Activated CD4-positive, alpha-beta T cell treated with anti-CD3 and anti-CD28 coated beads for 4 hours (primary cell): ENCODE measurements at places on chromosomes 11 and 22.

GRCh38 chr11:34274712-34275398, 83.0 kb downstream of the ABTB2 start:
- no peak for DNase-seq

DNA sequence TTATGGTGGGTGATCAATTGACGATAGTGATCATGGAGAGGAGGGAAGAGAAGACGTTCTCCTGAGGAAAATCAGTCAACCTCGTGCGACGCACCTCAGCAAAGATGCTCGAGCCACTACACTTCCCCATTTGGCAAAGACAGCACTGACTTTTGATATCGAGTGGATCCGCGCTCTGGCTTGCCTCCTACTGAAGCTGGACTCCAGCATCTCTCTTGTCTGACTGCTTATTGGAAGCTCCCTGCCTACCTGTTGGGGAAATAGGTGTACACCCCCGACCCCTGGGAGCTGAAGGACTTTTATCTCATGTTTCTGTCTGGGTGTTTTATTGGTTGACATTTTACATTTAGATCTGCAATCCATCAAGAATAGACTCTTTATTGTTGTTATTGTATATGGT, 476.8 kb upstream of the B3GAT1 start:
- DNase-seq, result no peak

GRCh38 chr11:116731097-116731761, 41.6 kb downstream of the BUD13 start:
- DNase-seq, result no peak

GRCh38 chr11:46808799-46809431, 37.2 kb downstream of the CKAP5 start:
- no peak for DNase-seq

GRCh38 chr11:12540913-12541582, 133.2 kb upstream of the TEAD1 start:
- DNase-seq, result no peak

DNA sequence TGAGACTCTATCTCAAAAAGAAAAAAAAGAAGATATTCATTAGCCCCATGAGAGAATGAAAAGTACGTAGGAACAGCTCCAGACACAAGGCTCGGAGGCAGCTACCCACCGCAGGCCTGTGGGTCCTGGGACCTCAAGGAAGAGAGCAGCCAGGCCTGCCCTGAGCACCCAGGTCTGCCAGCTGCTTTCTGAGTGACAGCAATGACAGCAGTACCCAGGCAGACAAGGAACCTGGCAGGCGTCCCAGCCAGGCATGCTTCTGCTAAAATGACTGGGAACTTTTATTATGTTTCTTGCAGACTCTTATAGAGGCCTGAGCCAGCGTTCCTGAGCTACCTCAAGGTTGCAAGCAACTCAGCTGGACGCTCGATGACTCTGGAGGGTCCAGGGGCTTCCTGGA, 31.6 kb downstream of the CPT1A start:
- DNase-seq, result no peak

DNA sequence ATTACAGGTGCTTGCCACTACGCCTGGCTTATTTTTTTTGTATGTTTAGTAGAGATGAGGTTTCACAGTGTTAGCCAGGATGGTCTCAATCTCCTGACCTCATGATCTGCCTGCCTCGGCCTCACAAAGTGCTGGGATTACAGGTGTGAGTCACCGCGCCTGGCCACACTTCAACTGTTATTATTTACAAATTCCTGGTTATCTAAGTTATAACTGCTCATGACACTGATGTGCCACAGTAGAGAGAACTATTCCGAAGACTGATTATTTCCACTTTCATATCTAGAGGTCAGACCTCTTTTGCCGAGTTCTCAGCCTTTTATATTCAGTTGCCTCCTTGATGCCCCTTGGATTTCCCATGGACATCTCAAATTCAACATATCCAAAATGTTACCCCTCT, 3.9 kb upstream of the NUP160 start:
- no peak for DNase-seq

DNA sequence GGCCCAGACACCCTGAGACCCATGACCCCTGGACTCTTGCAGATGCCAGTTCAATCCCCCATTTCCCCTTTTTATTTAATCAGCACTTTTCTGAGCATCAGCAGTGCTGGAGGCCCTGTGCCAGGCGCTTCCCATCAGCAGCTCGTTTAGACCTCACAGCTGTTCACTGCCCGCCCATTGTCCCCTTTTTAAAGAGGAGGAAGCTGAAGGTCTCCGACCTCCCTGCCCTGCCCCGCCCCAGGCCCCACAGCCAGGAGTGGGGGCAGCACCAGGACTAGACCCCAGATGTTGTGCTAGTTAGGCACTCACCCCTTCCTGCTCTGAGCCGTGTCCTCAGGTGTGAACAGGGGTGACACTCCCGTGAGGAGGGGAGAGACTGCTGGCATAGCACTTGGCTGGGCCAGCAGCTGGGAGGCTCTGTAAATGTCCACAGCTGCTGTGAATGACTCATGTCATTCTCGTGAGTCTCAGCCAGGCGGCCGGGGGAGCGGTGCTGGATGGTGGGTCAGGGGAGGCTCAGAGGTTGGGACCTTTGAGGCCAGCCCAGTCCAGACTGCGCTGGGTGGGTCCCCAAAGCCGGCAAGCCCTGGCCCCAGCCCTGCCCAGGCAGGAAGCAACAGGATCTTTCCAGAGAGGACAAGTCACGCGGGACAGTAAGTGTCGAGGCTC, 19.9 kb downstream of the EMID1 start:
- no peak for DNase-seq

DNA sequence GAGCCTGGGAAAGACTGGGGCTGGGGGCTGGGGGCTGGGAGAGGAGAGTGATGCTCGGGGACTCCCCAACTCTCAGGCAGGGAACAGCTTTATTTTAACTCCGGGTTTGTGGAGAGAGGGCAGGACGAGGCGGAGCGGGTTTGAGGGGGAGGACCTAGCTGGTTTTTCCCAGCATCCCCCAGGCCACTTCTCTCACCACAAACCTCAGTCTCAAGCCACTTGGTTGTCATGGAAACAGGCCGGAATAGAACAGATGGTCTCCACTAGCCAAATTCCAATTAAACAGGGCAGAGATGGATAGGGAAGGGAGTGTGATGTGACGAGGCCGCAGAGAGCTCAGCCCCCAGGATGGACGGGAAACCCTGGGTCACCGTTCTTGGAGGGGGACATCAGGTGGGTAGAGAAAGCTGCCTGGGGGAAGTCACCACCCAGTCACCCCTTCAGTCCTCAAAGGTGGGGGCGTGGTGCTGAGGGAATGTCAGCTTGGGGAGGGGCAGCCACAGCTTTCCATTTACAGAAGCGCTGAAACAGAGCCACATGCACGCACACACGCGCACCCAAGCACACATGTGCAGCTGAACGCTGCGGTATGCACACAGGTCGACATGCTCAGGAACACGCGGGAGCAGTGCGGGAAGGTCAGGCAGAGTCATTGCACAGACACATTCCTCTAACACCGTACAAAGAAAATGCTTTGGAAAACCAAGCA, 19.2 kb downstream of the NECTIN1 start:
- DNase-seq, result no peak

- no peak for DNase-seq
Measured at GRCh38 chr11:69002570-69003231, 10.3 kb downstream of the MRGPRF start.

DNA sequence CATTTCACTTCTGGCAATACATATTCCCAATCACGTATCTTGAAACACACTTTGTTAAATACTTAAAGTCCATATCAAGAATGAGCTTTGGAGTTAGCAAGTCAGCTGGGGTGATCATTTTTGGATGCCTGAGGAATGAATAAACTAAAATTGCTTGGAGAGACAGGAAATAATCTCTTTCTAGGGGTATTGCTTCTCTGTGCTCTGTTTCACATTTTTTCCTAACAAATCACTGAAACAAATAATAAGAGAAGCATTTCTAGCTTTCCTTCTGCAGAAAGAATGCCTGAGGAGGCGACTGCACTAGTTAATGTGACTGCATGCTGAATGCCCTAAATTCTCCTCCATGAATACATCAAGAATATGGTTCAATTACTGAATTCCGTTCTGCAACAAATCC, 541.4 kb upstream of the CCDC90B start:
- no peak for DNase-seq

DNA sequence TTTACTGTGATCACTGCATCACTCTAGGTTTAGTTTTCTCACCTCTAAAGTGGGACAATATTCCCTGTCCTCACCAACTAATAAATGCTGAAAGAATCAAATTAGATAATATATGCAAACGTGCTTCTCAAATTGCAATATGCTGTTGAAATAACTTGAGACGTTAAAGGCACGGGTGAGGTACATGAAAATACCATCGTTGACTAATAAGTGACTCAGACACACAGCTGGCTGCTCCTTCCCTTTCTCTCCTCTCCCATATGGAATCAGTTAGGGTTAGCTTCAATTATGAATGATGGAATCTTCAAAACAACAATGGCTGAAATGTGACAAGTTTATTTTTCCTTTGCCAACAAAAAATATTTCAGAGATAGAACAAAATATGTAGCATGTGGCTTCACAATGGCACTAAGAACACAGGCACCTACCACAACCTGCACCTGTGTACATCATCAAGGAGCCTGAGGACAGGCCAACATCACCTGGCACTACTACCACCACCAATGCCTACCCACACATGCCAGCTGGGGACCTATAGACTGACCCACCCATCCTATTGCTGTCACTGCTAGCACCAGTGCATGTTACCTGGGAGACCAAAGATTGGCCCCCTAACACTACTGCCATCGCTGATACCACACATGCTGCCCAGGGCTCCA, 13.7 kb downstream of the GDPD4 start:
- DNase-seq, result no peak

DNA sequence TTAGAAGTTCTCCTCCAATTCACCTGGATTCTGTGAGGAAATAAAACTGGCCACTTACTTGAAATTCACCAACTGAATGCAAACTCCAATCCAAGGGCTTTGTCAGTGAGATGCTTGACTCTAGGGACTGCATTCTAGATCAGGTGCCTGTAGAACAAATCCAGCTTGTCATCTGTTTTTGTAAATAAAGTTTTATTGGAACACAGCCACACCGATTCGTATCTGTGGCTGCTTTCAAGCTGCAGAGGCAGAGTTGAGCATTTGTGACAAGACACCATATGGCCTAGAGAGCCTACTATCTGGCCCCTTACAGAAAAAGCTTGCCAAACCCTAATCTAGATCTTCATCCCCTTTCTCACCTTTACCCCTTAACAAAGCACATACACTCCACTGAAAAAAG, 82.3 kb downstream of the BTBD10 start:
- DNase-seq, result no peak

DNA sequence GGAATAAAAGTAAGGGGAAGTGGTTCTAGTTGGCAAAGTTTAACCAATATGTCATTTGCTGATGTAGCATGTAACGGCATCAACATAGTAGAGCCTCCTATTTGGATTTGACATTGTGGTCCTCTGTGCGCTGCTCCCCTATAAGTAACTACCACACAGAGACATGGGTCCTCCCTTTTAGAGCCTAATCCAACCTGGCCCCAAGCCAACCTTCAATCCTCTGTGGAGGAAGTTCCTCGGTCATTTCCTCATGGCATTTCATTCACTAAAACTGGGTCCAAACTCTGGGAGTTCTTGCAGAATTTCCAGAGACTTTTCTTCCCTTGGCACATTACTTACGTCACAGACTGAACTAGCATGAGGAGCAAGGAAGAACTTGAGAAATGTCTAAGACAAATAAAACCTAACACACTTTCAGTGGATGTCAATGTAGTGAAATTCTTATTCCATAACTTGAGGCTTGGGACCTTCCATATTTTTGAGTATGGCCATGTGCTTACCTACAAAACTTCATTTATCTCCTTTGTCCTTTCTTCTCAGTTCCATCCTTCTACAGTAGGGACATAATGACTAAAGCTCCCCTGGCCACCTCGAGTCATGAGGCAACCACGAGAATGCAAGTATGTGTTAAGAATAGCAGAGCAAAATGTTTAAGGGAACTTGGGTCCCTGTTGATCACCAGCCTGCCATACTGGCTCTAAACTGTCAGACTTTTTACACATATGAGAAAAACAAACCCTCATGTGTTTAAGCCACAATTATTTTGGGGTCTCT, 34.7 kb downstream of the MMP20 start:
- DNase-seq, result no peak

DNA sequence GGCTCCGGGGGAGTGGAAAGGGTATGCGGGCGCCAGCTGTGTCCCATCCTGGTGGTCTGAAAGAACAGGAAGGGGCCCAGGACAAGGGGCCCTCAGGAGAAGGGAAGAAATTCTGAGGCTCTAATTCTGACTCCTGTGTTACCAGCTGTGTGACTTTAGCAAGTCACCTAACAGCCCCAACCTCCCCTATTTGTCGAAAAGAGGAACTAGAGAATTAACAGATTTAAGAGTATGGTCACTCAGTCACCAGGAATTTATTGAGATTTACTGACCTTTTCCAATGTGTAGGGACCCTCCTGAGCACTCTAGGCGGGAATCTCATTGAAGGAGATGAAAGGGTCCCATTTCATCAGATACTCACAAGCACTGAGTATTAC, 14.6 kb downstream of the RPS6KA4 start:
- DNase-seq, result no peak

DNA sequence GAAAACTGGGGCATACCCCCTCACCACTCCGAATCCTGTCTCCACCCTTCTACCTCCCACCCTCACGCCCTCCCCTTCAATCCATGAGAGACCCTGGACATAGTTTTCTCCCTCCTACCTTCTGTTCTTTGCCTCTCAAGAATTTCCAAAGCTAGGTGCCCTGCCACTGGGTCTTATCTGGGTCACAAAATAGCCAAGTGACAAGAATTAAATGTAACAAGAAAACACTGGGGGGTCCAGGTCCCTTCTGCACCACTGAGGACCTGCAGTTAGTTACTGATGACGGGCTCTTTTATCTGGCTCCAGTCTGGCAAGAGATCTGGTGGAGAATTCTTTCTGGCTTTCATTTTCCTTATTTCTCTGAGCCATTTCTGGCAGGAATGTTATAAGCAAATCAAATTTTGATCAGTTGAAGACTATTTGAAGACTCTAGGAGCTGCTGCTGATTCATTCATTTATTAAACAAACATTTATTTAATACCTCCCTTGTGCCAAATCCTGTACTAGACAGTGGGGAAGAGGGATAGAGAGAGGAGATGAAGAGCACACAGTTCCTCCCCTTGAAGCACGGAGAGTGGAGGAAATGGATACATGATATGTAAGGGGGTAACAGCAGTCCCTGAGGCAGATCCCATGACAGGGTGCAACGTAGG, 135.2 kb downstream of the RRAS2 start:
- no peak for DNase-seq

- DNase-seq, result no peak
Measured at GRCh38 chr11:125072218-125072960, 9.3 kb downstream of the SLC37A2 start.

- DNase-seq, result no peak
Measured at GRCh38 chr22:27803841-27804415, 2.4 kb upstream of the MN1 start.

DNA sequence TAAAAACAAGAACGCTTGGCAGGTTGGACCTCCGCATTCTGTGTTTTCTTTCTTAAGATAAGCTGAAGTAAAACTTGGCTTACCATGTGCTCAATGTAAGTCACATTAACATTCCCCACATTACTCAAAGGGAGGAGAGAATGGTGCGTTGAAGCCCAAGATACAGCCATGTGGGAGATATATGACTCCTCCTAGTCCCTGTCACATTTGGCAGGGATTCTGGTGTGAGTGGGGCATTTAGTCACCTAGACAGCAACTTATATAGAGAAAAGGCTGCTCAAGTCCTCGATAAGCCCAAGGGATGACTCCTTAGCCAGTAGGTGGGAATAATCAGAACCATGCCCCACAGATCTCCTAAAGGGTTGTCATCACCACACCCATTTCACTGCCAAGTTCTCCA, 4.6 kb downstream of the PRSS23 start:
- no peak for DNase-seq

- DNase-seq, result no peak
Measured at GRCh38 chr22:32204040-32204855, 625 bp downstream of the RFPL2 start.
